ENCODE measurements at places on chromosomes 12 and 14. TPM values are rescaled to one million over a fixed set of nuclear protein-coding genes. Genes with fewer than 3 reads are reported as not detected.

PZP gene
- not detected for total RNA-seq

CLEC4E gene
- 0.07 TPM for total RNA-seq

PIWIL1 gene
- not detected for total RNA-seq

PSMC6 gene
- total RNA-seq: 113 TPM

SVOP gene
- total RNA-seq: under 0.01 TPM

INSM2 gene
- total RNA-seq: not detected

SIRT4 gene
- 4.1 TPM for total RNA-seq

RAP1B gene
- total RNA-seq: 103 TPM

GRCh38 chr14:74245292-74245691, 6.0 kb downstream of the VSX2 start:
- no peak for DNase-seq

GRCh38 chr14:100688598-100689461, 37.9 kb upstream of the DLK1 start:
- no peak for DNase-seq

DNA sequence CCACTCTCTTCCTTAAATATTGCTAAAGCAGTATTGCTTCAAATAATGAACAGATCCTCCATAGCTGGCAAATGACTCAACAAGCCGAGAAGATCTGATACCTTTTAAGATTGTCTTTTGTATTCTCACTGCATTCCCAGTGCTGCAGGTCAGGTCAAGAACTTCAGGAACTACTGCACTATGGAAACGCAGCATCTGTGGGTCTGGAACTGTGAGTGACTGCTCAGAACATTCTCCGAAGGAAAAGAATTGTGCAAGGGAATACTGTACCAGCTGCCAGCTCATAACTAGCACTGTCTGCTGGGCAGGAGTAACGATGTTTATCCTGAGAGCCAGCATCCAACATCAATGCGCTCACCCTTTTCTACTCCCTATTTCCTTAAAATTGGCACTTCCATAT, 348.0 kb upstream of the SOX5 start:
- no peak for DNase-seq

GRCh38 chr12:6540181-6540877, 6.0 kb downstream of the GAPDH start:
- peak; percentile 95 for DNase-seq

DNA sequence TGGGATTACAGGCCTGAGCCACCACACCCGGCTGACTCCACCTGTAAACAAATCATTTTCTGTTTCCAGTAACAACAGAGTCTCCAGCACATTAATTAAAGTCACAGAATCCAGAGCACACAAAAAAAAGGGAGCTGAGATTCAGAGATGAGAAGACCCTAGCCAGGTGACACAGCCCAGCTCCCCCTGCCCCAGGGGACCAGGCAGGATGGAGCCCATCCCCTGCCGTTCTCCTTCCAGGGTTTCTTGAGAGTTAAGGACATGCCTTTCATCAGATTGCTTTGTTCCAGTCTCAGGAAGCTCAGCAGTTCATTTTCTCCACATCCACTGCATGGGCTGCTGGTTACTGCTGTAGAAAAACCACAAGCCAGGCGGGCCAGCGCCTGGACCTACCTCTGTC, 81.2 kb downstream of the RIMBP2 start:
- DNase-seq: no peak

DNA sequence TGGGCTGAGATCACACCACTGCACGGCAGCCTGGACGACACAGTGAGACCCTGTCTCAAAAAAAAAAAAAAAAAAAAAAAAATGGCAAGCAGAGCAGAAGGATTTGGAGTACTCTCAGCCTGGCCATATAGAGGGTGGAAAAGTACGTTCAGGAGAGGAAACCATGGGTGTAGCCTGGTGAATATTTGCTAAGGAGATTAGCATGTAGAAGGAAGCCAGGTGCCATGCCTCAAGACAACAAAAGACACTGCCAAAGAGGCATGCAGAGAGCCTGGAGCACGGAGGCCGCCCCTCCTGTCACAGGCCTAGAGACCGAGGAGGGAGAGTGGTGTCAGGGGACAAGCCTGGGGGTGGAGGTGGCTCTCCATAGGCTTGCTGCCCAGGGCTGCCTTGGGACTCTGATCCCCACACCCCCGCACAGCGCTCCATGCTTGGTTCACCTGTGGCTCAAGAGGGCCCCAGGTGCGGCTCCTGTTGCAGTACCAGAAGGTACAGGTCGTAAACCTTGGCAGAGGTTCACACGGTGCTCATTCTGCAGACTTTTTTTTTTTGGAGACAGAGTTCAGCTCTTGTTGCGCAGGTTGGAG, 27.9 kb upstream of the DEGS2 start:
- DNase-seq: peak; percentile 55

DNA sequence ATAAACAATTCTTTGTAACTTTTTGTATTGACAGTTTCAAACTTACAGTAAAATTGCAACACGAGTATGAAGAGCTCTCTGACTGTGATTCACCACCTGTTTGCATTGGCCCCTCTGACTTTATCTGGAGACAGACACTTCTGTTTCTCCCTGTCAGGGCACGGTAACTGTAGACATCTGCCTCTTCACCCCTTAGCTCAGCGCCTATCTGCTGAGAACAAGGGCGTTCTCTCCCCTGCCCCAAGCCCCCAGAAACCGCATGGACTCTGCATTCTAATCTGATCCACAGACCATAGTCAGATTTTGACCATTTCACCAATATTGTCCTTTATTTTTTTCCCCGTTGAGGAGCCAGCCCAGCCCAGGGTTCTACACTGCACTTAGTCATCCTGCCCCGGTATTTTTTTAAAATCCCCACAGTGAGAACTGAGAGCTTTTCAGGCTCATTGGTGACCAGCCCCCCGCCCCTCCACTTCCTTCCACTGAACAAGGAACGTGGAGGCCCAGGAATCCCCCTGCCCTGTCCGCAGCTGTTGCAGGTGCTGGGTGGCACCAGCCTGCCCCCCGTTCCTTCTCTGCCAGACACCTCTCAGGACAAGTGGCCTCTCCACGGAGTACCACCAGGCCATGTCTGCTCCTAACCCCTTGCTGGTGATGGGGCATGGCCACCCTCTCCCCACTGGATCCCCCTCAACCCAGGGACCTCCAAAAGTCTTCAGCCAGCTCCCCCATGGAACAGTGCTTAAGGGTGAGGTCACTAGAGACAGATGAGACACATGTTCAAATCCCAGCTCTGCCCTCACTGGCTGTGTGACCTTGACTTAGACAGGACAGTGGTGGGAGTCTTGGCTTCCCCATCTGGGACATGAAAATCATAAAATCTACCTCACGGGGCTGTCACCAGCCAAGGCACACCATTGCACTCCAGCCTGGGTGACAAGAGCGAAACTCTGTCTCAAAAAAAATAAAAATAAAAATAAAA, 11.2 kb downstream of the RHOF start:
- peak; percentile 51 for DNase-seq

- no peak for DNase-seq
These were observed 76.7 kb upstream of the ELK3 start for GRCh38 chr12:96117460-96117859.

- no peak for DNase-seq
These were observed 355.4 kb upstream of the FAR2 start for GRCh38 chr12:28793581-28794151.

GRCh38 chr14:32457213-32457920, 128.3 kb downstream of the AKAP6 start:
- no peak for DNase-seq

DNA sequence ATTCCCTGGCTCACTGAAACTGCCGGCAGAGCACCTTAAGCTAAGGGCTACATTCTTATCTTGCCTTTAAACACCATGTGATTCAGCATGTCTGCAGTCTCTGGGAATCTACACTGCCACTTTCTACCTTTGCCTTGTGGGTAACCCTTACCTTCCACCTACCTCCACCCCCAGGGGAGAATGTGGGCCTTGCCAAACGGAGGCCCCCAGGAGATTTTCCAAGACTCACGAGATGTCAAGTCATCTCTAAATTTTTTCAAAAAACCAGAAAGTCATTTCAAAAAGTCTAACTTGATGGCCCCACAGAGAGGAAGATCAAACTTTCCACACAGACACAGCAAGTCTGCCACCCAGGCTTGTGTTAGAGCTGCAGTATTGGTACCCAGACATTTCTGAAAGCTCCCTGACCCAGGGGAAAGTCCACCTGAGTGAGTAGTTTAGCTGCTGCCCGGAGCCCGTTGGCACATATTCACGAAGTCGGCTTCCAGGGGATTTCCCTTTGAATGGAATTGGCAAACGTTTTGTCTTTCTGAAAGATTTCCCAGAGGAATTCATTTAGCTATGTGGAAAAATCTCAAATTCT, 4.7 kb upstream of the PSMA6 start:
- DNase-seq: no peak

GRCh38 chr12:96711364-96711763, 195.7 kb upstream of the NEDD1 start:
- no peak for DNase-seq

- DNase-seq: no peak
These were observed 25.6 kb downstream of the FIGNL2 start for GRCh38 chr12:51822956-51823355.

DNA sequence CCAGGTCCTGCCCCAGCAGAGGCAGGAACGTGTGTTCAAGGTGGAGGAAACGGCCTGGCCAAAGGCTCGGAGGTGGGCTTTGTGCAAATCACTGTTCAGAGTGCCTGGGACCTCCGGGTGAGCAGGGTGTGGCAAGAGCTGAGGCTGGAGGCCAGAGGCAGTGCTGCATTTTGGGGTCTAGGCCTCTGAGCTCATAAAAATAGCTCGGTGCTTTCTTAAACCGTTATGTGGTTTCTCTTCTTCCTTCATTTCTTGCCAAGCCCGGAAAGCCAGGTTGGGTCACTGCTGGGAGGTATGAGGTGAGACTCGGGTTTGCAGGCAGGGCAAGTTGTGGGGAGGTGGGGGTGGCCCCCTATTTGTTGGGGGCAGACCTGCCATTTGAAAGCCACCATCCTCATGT, 178.8 kb upstream of the MYL2 start:
- no peak for DNase-seq

- no peak for DNase-seq
These were observed 104.9 kb upstream of the NOVA1 start for GRCh38 chr14:26702721-26703230.

DNA sequence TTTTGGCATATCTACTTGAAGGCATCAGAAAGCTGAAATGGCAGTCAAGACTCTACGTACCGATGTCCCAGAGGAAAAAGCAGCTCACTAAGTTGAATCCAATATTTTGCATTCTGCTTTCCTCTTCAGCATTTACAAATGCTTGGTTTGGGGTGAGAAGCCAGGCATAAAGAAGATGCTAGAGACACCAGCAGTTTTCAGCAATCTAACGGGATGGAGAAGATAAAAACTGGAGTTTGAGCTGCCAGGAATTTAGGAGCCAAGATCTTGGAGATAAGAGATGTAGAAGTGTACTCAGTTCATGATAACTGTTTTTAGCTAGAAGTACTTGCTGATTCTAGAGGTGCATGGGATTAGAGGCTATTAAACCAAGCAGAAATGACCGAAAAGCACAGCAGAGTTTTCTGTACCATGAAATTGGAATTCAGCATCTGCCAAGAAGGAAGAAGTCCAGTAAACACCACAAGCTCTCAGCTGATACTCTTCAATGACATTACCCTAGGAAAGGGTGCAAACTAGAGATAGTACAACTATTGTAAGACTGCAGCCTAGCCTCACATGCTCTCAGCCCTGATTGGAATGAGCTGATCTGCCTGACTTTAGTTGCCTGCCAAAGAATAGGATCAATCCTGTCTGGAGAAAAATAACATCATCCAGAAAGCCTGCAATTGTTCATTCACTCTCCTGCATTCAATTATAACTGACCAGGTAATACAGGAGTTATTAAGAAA, 7.4 kb upstream of the ALDH1L2 start:
- no peak for DNase-seq

DNA sequence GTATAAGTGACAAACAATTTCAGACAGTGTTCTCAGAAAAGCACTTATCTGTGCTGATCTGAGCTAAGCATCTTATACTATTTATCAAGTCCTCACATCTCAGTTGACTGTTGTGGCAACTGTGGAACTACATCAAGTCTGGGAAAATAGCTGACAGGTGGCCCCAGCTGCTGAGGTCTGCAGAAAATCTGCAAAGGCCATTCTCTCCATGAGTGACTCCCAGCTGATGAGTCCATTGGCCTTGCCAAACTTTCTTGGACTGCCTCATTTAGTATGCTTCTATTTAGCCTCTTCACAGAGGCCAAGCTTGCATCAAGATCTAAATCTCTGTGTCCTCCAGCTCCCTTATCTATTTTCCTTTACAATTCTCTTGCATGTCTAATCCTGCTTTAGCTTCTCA, 174.5 kb upstream of the RBM19 start:
- no peak for DNase-seq

DNA sequence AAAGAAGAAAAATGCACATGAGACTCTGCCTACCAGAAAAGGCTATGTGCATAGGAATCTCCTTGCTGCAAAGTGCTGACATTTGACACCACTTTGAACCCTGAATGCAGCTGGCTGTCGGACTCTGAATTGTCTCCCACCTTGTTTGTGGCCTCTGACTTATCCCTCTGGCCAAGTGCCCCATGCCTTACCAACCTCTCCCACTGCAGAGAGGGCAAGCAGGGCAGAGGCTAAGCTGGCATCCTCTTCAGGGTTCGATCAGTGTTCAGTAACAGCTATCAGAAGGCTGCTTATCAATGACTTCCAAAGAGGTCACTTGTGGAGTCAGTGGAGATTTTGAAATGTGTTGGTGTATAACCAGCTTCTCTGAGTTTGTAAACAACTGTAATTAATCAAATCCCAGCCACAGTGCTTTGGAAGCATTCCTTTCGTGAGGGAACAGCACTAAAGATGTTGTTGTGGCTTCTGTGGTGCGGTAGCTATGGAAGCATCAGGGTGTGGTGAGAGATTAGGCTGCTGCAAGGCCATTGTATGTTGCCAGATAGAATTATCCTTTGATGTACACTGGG, 22.6 kb upstream of the BMP4 start:
- no peak for DNase-seq

DNA sequence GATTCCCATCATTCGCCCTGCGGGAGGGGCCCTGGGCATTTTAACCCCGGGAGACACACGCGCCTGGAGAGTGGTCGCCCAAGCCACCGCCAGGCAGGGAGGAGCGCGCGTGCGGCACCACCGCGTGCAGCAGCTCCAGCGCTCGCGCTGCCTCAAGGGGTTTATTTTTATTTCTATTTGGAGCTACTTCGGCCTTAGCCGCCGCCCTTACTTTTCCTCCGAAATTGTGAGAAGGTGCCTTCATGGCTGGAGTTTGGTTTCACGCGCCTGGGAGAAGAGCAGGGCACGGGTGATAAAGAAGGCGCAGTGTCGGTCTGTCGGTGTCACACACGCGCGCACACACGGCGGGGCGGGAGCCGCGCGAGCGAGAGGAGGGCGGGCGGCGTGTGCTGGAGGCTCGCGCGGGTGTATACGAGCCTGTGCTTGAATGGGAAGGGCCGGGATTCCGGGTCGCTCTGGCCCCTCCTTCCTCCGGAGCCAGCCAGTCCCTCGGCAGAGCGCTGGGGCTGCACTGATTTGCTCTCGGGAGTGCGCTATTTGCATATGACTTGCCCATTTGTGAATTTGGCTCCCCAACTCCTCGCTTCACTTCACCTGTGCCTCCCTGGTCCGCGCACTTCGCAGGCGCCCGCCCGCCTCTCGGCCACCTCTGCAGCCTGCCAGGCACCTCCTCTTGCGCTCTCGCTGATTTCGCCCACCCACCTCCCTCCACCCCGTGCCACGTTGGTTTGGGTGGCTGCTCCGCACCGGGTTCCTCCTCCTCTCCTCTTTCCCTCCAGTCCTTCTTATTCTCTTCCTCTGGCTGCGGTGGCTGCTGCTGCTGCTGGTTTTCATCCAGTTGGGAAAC, 932.3 kb downstream of the DIO2 start:
- peak; percentile 93 for DNase-seq
